H4 (cell line): ENCODE measurements at places on chromosomes 12 and 14. TPM values are rescaled to one million over a fixed set of nuclear protein-coding genes. Genes with fewer than 3 reads are reported as not detected.

RTL1 gene
- 0.58 TPM in 1 of 2 replicates, not detected in the other for total RNA-seq

OTOGL gene
- 0.02 and 0.17 TPM in 2 replicates for total RNA-seq

DNA sequence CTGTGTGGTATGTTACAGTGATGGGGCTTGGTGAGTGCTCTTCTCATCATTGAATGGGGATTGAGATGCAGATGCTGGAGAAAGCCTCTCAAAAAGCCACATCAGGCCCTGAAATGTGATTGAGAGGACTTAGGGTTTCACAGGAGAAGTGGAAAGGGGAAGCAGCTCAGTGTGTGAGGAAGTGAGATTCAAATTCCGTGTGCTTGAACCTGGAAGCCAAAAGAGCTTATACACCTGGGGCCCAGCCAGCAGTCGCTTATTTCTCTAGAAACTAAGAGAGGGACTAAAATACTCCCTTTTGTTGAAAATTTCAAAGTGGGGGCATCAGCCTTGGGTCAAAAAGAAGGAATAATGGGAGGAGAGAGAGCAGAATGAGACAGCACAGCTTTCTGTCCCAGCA lies 39.1 kb upstream of the GZMB start:
- DNase-seq, result no peak

SLCO1A2 gene
- not detected in 2 replicates for total RNA-seq

- no peak for DNase-seq
Observed at GRCh38 chr14:50383618-50384225, 13.0 kb downstream of the CDKL1 start.

DNA sequence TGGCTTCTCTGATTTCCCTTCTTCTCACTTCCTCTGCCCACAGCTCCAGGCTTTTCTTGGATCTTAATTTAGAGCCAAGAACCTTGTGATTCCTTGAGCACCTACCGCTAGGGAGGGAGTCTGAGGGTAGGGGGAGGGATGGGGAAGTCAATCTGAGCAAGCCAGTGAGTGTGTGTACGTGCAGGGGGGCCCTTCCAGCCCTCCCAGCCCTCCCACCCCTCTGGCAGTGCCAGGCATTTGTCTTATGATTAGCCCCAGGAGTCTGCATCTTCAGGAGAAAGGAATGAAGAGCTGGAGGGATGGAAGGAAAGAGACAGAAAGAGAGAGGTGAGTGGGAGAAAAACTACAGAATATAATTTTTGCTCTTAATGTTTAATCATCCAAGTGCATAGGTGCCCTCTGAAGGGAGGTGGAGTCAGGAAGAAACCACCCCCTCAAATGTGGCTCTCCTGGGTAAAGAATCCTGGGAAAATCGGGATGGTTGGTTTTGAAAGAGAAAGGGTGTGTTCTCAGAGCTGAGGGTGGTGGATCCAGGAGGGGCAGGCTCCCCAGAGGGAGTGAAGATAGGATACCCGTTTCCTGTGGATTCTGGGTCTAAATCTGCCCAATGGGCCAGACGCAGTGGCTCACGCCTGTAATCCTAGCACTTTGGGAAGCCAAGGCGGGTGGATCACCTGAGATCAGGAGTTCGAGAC lies 2.1 kb downstream of the PIANP start:
- DNase-seq, result no peak

MGST1 gene
- 218 and 240 TPM in 2 replicates for total RNA-seq

DNA sequence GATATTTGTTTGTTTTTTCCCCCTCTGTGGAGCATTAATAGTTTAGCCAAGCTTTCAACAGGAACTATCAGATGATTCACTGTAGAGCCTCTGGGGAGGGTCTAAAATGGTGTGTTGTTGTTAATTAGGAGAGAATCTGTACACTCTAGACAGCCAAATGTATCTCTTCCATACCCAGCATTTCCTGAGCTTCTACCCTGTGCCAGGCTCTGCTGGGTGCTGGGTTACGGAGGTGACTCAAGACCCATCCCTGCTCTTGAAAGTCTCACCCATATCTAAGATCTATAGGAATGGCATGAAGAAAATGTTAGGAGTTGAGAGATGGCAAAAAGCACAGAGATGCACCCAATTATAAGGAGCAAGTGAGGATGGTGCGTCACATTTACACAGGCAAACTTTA lies 245.8 kb downstream of the C12orf75 start:
- DNase-seq, result no peak

- DNase-seq, result no peak
Observed at GRCh38 chr12:64098709-64099354, 123.3 kb downstream of the KICS2 start.

GRCh38 chr14:90276646-90277367 lies 20.5 kb downstream of the PSMC1 start:
- no peak for DNase-seq
